ENCODE measurements at places on chromosomes 12 and 14.

- peak; percentile 98 for DNase-seq
These were observed 180.6 kb downstream of the AKAP6 start for GRCh38 chr14:32509632-32510187.

GRCh38 chr14:51410897-51411296 lies 170.8 kb downstream of the TMX1 start:
- no peak for DNase-seq

- no peak for DNase-seq
These were observed 69.3 kb downstream of the PRKD1 start for GRCh38 chr14:29858299-29858698.

GRCh38 chr14:45904314-45904713 lies 651.3 kb upstream of the MIS18BP1 start:
- DNase-seq = no peak

- peak; percentile 5 for DNase-seq
These were observed 52.6 kb downstream of the HECTD1 start for GRCh38 chr14:31154956-31155355.

DNA sequence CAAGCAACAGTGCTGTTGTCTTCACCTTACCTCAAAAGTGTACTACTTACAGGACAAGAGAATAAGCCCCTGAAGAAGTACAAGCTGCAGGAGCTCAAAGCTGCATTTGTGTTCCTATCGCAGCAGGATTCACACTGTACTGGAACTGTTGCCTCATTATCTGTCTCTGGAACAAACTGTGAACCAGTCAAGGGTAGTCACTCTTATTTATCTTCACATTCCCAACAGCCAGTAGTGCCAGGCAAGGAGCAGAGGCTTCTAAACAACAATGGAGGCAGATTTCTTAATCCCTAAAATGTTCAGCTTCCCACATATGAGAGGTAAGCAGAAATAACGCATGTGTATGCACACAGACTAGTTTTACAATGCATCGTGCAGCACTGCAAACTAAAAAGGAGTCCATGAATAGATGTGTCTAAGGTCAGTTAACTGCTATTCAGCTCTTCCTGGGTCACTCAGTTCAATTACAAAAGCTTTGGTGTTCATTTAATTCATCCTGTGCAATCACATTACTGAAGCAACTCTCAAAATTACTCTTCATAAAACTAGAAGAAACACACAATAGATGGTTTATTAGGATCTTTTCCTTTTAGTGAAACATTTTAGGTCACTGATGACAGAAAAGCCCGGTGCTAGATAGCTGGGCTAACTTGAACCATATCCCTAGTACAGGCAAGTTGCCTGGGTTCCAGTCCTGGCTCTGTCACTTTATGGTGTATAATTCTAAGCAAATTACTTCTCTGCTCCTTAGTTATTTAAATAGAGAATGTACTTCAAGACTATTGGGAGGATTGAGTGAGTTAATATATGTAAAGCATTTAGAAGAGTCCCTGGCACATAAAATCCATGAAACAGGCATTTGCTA lies 2.7 kb downstream of the APPL2 start:
- no peak for DNase-seq

DNA sequence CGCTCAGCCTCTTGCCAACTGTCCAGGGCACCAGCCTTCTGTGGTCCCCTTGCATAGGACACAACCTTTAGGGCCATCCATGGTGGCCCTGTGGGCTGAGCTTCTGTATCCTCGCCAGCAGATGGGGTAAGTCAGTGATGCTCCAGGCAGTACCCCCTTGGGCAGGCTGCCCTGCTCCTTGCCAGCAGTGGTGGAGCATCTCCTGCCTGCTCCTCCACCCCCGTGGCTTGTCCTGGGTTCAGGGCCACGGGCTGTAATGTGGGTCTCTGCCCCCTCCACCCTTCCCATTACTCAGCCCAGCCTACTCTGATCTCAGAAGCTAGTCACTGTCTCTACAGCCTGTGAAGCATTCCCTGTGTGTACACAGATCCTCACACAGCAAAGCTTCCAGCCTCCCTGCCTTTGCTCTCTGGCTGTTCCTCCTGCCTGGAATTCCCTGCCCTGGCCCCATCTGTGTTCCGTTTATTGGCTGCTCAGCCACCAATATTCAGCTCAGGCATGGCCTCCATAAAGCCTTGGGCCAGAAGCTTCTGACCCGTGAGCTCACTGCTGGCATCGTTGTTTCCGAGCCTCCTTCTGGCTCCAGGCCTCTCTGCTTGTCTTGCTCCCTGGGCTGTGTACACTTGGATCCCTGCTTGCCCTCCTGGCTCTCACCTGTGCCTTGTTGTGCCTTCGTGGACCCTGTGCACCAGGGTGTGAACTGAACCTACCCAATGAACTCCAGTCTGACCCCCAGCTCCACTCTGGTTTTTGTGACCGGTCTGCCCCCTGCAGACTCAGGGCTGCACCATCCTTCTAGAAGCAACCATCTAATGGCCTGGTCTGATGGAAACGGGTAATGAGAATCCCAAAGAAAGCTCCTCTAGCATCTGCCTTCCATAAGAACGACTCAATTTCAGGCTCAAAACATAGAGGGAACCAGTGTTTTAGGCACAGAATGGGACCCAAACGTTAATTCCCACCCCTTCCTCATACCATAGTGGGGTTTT lies 177.0 kb upstream of the PRMT8 start:
- DNase-seq = peak; percentile 26

DNA sequence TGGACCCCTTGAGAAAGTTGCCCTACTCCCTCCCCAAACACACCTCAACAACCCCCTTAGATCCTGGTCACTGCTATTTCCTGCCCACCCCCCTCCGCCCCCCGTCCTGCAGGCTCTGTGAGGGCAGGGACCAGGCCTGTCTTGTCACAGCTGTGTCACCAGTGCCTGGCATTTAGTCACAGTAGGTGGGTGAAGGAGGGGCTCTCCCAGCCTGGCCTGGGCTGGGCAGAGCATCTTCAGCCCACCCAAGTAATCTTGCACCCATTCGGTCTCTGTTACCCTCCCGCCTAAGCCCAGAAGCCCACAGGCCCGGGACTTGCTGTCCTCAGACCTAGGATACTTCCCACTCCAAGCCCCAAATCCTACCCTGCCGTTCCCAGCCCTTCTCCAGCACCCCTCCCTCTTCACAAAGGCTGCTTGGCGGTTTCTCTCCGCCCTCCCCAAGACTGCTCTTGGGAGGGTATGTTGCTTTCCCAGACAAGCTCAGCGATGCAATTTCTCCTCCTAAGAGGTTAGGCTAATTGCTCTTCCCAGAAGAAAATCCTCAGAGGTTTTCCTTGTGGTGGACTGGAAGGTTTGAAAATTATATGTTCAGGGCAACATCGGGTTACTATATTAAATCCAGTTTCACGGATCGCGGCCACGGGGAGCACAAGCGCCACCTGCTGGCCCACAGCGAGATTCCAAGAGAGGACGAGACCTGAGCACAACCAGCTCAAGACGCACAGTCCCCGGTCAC lies 50.8 kb upstream of the ZFP36L1 start:
- peak; percentile 76 for DNase-seq

GRCh38 chr14:69666112-69666511 lies 54.7 kb downstream of the SUSD6 start:
- no peak for DNase-seq

DNA sequence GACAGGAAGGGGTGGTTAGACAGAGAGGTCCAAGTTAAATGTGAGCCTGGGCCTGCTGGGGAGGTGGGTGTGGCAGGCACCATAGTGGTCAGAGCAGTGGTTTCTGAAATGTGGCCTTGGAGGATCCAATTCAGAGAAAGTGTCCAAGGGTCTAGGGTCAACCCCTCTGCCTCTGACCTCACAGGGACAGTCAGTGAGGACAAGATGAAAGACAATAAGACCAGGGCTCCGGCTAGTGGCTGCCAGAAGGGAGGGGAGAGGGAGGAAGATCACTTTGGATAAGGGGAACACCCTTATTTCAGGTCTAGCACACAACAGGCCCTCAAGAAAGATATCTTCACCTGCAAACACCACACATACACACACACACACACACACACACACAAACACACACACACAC lies 335.1 kb downstream of the MED13L start:
- DNase-seq = no peak

DNA sequence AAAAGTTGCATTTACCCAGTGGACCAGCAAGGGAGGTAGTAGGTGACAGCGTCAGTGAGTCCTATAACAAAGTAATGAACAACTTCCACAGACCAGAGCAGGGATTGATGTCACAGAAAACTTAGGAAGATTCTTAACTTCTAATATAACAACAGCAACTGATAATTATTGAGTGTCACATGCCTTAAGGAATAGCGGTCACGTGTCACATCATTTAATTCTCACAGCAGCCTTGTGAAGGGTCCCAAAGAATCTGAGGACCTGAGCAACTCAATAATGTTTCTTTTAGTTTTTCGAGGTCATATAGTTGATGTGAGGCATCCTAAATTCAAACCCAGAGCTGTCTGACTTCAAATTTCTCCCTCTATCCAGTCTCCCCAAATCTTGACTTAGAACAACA lies 422.2 kb downstream of the EGLN3 start:
- no peak for DNase-seq

DNA sequence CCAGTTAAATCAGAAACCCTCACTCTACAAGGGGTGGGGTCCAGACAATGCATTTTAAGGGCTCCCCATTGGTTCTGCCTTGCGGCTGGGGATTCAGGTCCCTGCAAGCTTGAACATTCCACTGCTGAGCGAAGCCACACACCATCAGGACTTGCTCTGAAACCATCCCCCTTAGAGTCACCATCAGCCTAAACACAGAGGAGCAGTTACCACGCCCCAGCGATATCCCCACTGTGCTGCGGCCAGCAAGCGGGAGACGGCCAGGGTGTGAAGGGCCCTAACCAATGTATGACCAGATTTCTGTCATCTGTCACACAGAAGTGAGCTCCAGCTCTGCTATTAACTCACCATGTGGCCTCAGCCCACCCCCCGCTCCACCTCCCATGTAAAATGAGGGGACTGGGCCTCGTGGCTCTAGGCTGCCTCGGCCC lies 29.7 kb downstream of the CCDC88C start:
- DNase-seq = no peak

- DNase-seq = no peak
These were observed 143.5 kb downstream of the PAX9 start for GRCh38 chr14:36805131-36805559.

GRCh38 chr12:79769189-79769859 lies 78.6 kb upstream of the PAWR start:
- no peak for DNase-seq

GRCh38 chr14:56886471-56887062 lies 76.3 kb upstream of the OTX2 start:
- DNase-seq = no peak

GRCh38 chr14:65258391-65258790 lies 154.1 kb upstream of the FUT8 start:
- peak; percentile 87 for DNase-seq

- DNase-seq = no peak
These were observed 576.1 kb downstream of the NOVA1 start for GRCh38 chr14:26021759-26022158.

GRCh38 chr12:11808931-11809330 lies 159.5 kb downstream of the ETV6 start:
- DNase-seq = no peak

DNA sequence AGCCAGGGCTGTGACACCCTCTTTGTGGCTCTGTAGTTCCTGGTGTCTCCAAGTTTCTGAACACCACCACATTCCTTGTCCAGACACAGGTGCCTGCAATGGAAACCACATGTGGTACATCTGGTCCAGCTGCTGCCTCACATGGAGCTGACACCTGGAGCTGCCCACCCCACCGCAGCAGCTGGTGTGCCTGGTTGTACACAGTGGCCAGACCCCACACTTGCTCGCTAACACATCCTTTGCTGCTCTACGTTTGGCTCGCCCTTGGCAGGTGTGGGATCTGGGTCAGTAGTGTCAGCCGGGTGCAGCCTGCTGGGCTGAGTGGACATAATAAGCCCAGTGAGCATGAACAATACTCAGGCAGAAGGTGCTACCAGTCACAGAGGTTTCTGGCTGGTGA lies 198.9 kb downstream of the ADGRD1 start:
- DNase-seq = no peak

GRCh38 chr12:127685931-127686330 lies 581.0 kb upstream of the TMEM132C start:
- DNase-seq = no peak

- DNase-seq = no peak
These were observed 399.4 kb downstream of the C12orf75 start for GRCh38 chr12:105729926-105730325.

DNA sequence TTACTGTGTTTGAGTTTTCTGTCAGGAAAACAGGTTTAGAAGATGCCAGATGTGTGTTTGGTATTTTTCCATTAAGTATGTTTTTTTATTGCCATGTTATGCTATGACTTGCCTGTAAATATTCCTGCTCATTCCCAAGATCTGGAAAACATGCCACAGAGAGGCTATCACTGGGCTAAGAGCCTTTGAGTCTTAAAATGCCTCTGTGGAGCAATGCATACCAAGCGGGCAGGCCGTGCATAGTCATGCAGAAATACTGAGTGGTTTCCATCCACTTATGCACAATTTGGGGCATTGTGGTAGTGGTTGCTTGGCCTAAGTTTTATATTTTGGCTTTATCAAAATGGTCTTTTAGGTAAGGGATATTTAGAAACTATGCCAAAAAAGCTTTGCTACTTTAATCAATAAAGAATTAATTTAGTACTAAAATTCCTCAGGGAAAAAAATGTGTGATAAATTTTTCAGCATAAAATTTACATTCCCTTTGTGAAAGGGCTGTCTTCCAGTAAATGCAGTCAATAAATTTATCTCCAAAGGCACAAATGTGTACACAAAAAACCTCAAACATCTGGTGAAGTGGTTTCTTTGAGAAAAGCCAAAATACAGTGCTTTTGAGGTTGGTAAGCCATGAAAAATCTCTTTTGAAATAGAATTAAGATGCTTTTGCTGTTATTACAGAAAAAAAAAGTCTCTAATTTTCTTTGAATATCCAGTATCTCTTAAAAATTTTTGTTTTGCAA lies 341.3 kb upstream of the FBXO33 start:
- DNase-seq = no peak

- peak; percentile 52 for DNase-seq
These were observed 2.6 kb downstream of the ACSS3 start for GRCh38 chr12:81080431-81080983.

- no peak for DNase-seq
These were observed 9.1 kb downstream of the NPAS3 start for GRCh38 chr14:32947792-32948191.

DNA sequence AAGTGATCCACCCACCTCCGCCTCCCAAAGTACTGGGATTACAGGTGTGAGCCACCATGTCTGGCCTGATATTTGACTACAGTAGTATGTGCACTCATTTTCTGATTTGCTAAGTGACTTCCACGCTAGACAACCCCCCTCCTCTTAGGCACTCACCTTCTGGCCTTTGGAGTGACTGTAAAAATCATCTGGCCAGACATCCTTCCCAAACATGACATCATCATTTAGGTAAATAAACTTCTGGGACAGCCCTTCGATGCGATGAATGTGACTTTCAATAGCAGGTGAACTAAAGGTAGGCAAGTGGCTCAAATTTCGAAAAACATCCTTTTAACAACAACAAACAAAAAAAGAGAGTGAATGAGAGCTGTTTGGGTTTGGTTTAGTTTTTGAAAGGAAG lies 30.6 kb upstream of the SYCP3 start:
- no peak for DNase-seq

DNA sequence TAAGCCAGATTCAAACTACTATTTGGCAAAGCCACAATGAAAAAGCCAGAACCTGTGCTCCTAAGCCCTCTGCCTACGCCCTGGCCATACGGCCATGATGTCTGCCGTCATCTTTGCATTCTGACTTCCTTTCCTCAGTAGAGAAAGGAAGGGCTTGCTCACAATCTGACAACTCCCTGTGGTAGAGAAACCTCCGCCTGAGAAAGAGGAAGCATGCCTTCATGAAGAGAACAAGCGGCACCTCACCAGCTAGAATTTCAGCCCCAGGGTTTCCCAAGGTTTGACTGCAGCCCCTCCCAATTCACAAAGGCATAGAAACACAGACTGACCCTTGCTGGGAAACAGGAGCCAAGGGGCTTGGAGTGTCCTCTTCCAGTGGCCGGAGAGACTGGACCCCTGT lies 25.7 kb downstream of the TEP1 start:
- DNase-seq = no peak

Measured in cardiac fibroblast (primary cell).